SHP77 treated with DMSO at 0.1 percent for 48 hours (cell line): ENCODE measurements at places on chromosomes 13 and 19.

DNA sequence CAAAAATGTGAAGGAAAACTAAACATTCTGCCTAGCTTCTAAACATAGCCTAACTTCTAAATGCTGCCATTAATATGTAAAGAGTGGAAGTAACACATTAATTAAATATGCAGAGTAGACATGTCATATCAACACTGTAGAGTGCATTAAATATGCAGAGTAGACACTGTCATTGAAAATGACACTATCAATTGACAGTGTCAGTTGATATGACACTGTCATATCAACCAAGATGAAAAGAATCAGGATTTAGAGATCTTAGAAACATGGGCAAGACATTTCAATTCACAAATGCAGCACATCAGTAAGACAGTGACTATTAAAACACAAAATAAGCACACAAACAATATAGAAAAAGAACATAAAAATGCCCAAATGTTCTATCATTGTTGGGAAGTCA is 25.3 kb downstream of the ESD start:
- no peak for DNase-seq

GRCh38 chr13:43297967-43298678 is 274.7 kb downstream of the DNAJC15 start:
- DNase-seq, result no peak

- no peak for DNase-seq
Measured at GRCh38 chr19:5339198-5339949, 1.2 kb downstream of the PTPRS start.

- DNase-seq, result no peak
Measured at GRCh38 chr19:43984687-43985000, 656 bp downstream of the ZNF155 start.

DNA sequence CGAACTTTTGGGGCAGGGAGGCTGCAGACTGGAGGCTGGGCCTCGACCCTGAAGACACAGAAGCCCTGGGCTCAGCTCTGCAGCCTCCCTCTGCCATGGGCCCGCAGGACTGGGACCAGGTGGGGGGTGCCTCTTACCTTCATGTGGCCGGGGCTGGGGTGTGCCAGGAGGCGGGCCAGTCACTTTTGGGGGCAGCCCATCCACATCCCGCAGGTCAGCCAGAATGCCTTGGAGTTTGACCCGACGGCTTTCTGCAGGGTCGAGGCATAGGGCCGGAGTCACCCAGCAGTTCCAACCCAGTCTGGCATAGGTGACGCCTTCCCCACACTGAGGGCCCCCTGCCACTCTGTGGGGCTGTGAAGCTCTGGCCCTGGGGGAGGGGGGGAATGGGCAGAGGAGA is 10.8 kb upstream of the PRKD2 start:
- no peak for DNase-seq

DNA sequence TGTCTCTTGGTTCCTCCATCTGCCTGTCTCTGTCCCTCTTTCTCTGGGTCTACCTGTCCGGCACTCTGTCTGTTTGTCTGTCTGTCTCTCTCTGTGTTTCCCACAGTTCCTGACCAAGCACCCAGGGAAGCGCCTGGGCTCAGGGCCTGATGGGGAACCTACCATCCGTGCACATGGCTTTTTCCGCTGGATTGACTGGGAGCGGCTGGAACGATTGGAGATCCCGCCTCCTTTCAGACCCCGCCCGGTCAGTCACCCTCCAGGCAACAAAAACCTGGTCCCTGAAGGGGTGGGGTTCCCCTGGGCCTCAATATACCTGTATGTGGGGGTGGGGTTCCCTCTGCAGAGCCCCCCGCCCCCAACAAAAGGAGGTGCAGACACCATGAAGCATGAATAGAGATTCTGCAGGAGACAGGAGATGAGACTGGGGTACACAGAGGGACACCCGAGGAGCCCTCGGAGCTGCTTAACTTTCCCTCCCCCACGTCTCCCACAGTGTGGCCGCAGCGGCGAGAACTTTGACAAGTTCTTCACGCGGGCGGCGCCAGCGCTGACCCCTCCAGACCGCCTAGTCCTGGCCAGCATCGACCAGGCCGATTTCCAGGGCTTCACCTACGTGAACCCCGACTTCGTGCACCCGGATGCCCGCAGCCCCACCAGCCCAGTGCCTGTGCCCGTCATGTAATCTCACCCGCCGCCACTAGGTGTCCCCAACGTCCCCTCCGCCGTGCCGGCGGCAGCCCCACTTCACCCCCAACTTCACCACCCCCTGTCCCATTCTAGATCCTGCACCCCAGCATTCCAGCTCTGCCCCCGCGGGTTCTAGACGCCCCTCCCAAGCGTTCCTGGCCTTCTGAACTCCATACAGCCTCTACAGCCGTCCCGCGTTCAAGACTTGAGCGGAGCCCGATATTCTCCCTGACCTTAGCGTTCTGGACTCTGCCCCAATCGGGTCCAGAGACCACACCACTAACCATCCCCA is 2.6 kb upstream of the CACNG7 start:
- no peak for DNase-seq

DNA sequence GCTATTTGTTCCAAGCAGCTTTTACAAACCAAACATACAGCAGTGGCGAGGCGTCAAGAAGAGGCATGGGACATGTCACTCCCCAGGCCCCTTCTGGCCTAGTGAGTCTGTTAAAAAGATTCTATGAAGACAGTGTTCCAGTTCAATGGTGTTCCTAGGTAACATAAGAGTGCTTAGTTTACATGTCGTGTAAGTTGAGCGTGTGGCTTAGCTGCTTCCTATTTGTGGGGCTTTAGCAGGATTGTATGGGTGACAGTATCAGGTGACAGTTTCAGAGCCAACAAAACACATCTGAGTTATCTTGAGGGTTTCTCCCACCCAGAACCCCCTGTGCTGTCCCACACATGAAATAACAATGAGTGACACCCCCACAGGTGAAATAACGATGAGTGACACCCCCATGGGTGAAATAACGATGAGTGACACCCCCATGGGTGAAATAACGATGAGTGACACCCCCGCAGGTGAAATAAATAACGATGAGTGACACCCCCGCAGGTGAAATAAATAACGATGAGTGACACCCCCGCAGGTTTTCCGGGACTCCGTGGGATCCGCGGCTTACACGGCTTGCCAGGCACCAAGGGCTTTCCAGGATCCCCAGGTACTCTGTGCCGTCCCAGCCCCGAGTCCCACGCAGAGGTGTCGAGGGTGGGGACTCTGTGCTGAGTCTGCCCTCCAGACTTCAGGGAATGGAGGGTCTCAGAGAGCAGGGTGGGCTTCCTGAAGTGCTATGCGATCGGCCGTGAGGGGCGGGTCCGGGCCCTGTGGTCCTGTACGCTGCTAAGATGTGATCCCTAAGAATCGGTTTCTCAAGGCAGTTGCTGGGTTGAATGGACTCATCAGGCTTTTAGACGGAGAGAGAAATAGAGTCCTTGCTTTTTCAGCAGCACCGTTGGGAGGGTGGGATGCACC is 68.6 kb downstream of the RAB20 start:
- DNase-seq, result no peak

GRCh38 chr13:83882606-83882959 is 309 bp upstream of the SLITRK1 start:
- DNase-seq, result no peak

DNA sequence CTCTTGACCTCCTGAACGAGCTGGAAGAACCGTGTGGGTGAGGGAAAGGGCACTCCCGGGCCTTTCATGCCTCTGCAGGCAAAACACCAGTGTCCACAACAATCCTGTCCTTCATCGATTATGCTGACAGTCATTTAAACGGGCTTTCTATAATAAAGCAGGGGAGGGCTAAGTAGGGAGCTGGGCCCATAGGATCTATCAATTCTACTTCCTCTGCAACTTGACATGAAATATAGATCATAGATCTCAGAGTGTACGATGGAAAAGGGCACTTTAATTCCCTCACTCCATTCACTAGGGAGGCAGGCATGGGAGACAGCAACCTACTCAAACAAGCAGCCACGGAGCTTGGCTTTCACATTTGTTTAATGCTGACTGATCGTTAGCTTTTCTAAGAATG is 55.8 kb upstream of the WASF3 start:
- no peak for DNase-seq

GRCh38 chr13:94842901-94843300 is 130.6 kb upstream of the SOX21 start:
- DNase-seq, result no peak
